ENCODE measurements at places on chromosomes 3 and 15. TPM values are rescaled to one million over a fixed set of nuclear protein-coding genes. Genes with fewer than 3 reads are reported as not detected.

Gene OXSM
- total RNA-seq, result 14.5 TPM

Gene SNURF
- total RNA-seq, result 3.7 TPM

Gene HIGD2B
- total RNA-seq, result 0.67 TPM

Gene ACP3
- total RNA-seq, result under 0.01 TPM

Gene SLC22A13
- total RNA-seq, result 1.1 TPM

Gene IL12A
- not detected for total RNA-seq

Gene STRC
- total RNA-seq, result not detected

Gene CATSPER2
- total RNA-seq, result 1.8 TPM

Measured in melanocyte of skin (primary cell).